GDM1 (cell line): ENCODE measurements at places on chromosomes 4 and X.

GRCh38 chrX:35699642-35700041 is 98.5 kb upstream of the MAGEB16 start:
- peak; percentile 61 for DNase-seq

DNA sequence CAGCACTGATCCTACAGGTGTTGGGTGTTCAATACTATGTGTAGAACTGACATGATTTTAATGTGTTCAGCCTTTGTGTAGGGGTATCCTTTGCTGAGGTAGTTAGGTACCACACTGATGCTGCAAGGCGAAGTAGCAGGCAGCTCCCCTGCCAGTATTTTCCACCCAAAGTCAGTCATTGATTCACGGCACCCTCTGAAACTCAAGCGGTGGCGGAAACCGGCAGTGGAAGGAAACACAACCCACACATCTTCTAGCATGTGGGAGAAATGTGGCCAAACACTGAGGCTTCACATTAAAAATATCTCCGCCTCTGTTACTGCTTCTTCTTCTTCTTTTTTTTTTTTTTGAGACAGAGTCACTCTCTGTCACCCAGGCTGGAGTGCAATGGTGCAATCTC is 126.3 kb downstream of the AASDH start:
- peak; percentile 71 for DNase-seq

DNA sequence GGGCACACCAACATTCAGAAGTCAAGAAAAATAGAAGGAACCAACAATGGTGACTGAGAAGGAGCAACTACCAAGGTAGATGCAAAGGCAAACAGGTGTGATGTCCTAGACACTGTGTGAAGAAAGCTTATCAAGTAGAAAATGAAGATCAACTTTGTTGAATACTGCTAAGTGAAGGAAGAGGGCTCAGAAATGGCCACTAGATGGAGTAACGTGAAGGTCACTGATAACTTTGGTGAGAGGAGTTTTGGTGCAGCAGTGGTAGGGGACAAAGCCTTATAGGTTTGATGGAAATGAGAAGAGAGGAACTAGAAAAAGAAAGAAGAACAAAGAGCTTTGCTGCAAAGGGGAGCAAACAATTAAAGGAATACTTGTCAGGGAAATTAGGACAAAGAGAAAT is 23.5 kb downstream of the OTC start:
- DNase-seq, result no peak

- no peak for DNase-seq
Measured at GRCh38 chr4:96833831-96834230, 993.9 kb downstream of the PDHA2 start.

GRCh38 chrX:13223868-13224567 is 95.8 kb downstream of the ATXN3L start:
- DNase-seq, result no peak

GRCh38 chr4:71380788-71381187 is 42.0 kb downstream of the SLC4A4 start:
- no peak for DNase-seq

DNA sequence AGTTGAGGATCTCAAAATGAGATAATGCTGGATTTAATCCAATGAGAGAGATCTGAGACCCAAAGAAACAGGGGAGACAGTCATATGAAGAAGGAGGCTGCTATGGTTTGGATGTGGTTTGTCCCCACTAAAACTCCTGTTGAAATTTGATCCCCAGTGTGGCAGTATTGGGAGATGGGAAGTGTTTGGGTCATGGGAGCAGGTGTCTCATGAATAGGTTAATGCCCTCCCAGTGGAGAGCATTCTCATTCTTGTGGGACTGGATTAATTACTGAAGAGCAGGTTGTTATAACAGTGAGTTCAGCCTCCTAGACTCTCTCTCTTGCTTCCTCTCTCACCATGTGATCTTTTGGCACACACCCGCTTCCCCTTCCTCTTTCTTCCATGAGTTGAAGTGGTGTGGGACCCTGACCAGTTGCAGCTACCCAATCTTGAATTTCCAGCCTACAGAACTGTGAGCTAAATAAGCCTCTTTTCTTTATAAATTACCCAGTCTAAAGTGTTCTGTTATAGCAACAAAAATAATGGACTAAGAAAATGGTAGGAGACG is 70.3 kb downstream of the PPEF2 start:
- DNase-seq, result peak; percentile 19

- no peak for DNase-seq
Measured at GRCh38 chrX:68451720-68452119, 18.4 kb upstream of the OPHN1 start.

- DNase-seq, result peak; percentile 53
Measured at GRCh38 chr4:86594559-86595425, 677 bp downstream of the PTPN13 start.

DNA sequence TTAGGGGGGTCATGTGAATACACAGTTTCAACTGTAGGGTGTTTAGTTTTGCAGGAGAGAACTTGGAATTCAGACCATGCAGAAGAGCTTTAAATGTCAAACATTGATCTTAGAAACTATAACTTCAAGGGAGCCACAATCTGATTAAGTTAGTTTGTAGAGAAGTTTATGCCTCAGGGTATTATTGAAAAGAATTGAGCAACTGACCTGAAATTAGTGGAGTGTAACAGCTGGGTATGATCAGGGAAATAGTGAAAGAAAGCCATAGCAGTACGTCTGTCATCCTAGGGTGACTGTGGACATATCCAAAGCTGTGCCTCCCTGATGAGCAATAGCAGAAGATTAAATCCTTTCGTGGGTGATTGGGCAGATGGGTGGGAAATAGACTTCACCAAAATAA is 63.8 kb downstream of the FAM47B start:
- DNase-seq, result no peak

DNA sequence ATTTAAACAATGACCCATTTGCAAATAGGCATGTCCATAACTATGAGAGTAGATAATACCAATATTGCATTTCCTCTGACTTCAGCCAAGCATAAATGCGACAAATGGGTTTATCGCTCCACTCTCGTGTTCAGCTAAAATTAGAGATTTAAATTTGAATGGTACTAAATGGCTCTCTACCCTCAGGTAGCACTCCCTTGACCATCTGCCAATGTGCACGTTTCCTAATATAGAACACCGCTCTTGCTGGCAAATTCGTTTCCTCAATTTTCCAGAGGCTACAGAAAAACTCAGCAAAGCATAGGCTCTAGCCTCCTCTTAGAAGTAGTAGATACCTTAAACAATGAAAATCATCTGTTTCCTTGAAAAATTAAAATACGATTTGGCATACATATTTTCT is 251.6 kb downstream of the ADGRA3 start:
- no peak for DNase-seq

DNA sequence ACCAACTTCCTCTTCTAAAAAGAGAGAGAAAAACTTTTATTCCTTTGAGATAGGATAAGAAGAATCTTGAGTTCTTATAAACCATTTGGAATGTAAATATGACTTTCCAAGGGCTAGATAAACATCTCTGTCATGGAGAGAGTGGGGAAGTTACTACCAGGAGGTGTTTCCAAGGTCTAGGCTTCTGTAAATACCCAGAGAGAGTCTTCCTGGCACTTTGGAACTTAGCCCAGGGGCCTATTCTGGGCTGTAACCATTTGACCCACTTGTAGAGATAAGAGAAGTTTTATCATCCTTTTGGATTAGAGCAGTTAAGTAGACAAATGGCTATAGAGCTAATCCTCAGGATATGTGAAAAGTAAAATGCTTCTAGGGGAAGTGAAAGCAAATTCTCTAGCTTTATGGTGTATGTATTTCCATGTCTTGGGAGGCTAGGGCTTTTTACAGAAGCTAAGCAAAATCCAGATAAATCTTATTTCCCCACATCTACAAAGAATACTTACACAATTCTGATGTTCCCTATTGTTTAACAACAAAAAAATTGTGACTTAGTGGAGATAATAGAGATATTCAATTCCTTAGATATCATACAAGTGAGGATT is 51.1 kb downstream of the MCUB start:
- DNase-seq, result no peak
